Sigmoid colon (tissue), 7 donors: ENCODE measurements at places on chromosomes 3 and 15. TPM values are rescaled to one million over a fixed set of nuclear protein-coding genes. Genes with fewer than 3 reads are reported as not detected.

DNA sequence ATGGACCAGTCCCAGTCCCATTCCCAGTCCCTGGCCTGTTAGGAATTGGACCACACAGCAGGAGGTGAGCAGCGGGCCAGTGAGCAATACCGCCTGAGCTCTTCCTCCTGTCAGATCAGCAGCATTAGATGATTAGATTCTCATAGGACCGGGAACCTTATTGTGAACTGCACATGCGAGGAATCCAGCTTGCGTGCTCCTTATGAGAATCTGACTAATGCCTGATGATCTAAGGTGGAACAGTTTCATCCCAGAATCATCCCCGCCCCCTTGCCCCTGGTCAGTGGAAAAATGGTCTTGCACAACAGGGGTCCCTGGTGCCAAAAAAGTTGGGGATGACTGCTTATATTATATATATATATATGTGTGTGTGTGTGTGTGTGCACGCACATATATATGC, 63.1 kb downstream of the IFT57 start:
- no peak overlapping the region for H3K4me3 ChIP-seq
- H3K27me3 ChIP-seq = no peaks in the 10 kb centered on the region
- H3K27ac ChIP-seq = no peak overlapping the region
- no peaks in the 10 kb centered on the region for H3K36me3 ChIP-seq
- no peak for DNase-seq

ZNF502 gene
- 1.8 TPM for polyA plus RNA-seq

STARD9 gene
- 0.60 TPM for polyA plus RNA-seq

DNA sequence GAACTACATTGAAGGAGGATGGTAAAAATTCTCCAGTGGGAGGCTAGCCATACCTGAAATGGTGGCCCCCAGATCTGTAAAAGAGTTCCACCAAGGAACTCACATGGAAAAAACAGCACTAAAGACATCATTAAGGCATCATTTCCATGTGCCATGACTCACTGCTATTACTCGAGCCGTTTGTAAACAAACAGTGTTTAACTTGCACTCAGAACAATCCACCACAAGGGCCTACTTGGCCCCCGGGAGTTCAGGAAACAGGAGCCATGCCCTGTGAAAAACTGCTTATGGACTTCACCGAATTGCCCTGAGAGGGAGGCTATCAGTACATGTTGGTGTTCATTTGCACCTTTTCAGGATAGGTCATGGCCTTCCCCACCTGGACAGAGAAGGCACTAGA, 18.2 kb downstream of the CCR4 start:
- H3K36me3 ChIP-seq = no peaks in the 10 kb centered on the region
- H3K27me3 ChIP-seq = no peaks in the 10 kb centered on the region
- H3K27ac ChIP-seq = no peak overlapping the region
- H3K4me3 ChIP-seq = no peak overlapping the region
- peaks cover 8% of the 10 kb centered on the region for H3K4me1 ChIP-seq

DNA sequence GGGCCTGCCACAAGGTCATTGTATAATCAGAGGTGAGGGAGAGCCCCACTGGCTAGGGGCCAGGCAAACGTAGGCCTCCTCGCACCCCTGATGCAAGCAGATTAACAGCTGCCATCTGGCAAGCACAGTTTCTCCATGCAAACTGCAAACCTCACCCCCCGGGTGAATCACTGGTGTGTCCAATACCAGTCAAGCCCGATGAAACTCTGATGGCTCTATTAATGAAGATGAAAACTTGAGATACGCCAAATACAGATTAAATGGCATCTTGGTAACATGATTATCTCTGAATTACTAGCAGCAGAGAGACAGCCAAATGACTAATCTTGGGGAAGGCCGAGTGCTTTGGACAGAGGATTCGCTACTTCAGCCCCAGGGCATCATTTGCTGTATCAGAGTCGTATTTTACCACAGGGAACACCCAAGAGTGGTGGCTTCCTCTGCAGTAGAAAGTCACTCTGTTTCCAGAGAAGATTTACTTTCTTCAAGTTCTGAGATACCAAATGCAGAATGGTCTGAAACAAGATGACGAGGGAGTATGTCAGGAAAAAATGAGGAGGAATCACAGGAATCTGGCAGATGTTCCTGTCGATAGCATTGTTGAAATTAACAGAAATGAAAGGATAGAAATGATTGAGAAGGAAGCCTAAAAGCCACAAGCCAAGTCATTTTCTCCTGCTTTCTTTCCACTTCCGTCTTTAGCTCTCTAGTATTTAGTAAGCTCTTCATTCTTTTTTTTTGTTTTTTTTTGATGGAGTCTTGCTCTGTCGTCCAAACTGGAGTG, 96.2 kb upstream of the NR2F2 start:
- H3K36me3 ChIP-seq = no peaks in the 10 kb centered on the region
- H3K27me3 ChIP-seq = no peaks in the 10 kb centered on the region
- no peaks in the 10 kb centered on the region for H3K4me1 ChIP-seq
- no peak overlapping the region for H3K4me3 ChIP-seq
- H3K27ac ChIP-seq = no peak overlapping the region
- no peak for DNase-seq

GRCh38 chr3:37604336-37604833, 257.3 kb upstream of the CTDSPL start:
- peak overlapping the region; percentile 63 for H3K27ac ChIP-seq
- peaks cover 42% of the 10 kb centered on the region for H3K4me1 ChIP-seq
- DNase-seq = no peak

VWA5B2 gene
- 0.60 TPM for polyA plus RNA-seq

DNA sequence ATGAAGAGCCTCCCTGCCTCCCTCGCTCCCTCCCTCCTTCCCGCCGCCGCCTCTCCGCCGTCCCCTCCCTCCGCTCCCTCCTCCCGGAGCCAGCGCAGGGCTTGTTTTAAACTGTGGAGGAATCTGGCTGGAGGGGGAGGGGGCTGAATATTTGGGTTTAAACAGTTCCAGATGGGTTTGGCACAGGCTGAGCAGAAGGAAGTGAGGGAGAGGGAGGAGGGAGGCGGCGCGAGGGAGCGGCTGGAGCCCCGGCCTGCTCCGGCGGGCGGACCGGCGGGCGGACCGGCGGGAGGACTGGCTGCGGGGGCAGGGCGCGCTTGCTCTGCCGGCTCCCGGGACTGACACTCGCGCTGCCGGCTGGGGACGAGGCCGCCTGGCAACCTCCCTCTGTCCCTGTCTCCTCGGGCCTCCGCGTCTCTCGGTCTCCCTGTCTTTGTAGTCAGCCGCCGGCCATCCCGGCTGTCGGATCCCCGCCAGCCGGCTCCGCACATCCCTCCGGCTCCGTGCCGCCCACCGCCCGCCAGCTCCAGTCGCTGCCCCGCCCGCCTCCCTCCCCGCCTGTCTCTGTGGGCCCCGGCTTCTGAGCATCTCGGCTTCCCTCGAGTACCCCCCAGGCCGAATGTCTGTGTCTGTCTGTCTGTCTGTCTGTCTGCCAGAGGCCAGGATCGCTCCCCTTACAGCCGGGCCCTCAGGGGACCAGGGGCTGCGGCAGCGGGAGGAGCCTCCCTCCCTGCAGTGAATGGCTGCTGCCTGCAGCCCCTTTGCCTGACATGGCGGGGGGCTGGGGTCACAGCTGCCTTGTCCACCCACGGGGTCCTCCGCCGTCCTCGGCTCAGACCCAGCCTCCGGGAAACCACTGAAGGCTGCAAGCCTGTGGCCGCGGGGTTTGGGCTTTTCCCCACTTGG, 7.6 kb downstream of the EPHB3 start:
- no peaks in the 10 kb centered on the region for H3K27me3 ChIP-seq
- no peaks in the 10 kb centered on the region for H3K36me3 ChIP-seq
- peak overlapping the region; percentile 64 for H3K4me3 ChIP-seq
- peak overlapping the region; percentile 89 for H3K27ac ChIP-seq
- DNase-seq = peak; percentile 95
- no peaks in the 10 kb centered on the region for H3K4me1 ChIP-seq

GRCh38 chr3:32315441-32315840, 76.2 kb upstream of the CMTM7 start:
- H3K27ac ChIP-seq = no peak overlapping the region
- H3K4me3 ChIP-seq = no peak overlapping the region
- no peaks in the 10 kb centered on the region for H3K36me3 ChIP-seq
- no peaks in the 10 kb centered on the region for H3K4me1 ChIP-seq
- no peaks in the 10 kb centered on the region for H3K27me3 ChIP-seq

DNA sequence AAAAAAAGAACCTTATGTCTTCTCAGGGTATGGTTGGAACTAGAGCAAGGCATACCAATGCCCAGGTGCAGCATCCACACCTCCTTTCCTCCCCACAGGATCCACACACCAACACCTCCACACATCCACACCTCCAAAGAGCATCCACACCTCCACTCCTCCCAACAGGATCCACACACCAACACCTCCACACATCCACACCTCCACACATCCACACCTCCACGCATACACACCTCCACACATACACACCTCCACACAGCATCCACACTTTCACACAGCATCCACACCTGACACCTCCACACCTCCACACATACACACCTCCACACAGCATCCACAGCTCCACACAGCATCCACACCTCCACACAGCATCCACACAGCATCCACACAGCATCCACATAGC, 5.3 kb downstream of the MESP1 start:
- H3K27me3 ChIP-seq = no peaks in the 10 kb centered on the region
- no peaks in the 10 kb centered on the region for H3K36me3 ChIP-seq
- peaks cover 23% of the 10 kb centered on the region for H3K4me1 ChIP-seq

- no peaks in the 10 kb centered on the region for H3K4me1 ChIP-seq
- H3K27ac ChIP-seq = no peak overlapping the region
- DNase-seq = no peak
- no peak overlapping the region for H3K4me3 ChIP-seq
- H3K36me3 ChIP-seq = no peaks in the 10 kb centered on the region
- H3K27me3 ChIP-seq = no peaks in the 10 kb centered on the region
These were observed 77.2 kb downstream of the OSBPL10 start for GRCh38 chr3:31903686-31904431.

DNA sequence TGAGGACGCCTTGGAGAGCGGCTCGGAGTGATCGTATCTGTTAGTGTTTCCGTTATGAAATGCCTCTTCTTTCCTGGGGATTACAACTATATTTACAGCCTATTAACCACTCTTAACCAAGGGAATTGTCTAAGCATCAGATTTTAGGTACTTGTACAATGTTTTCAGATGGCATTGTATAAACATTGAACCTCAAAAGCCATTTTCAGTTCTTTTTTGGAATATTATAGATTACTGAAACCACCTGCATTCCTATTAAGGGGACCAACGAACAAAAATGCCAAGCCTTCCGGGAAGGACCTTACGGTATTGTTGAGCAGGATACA, 1.1 kb downstream of the NEO1 start:
- DNase-seq = no peak

IGSF11 gene
- not detected for polyA plus RNA-seq

DNA sequence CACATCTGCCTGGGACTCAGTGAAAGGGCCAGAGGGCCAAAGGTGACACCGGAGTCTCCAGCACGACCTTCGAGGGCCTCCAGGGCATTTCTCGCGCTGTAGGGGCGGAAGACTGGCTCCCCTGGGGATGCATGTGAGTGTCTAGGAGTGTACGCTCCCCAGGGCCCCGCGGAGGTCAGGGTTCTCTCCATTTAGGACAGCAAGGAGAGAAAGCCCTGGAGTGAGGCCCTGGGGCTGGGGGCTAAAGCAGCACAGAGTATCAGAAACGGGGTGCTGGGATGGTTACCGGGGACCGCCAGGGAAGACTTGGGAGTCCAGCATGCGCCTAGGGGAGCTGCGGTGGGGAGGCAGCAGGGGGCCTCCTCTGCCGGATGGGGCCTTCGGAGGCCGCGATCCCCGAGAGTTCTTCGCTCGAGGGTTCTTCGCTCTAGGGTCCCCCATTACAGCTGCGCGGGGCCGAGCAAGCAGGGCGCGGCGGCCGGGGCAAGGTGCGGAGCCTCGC, 595 bp upstream of the APBA2 start:
- H3K4me1 ChIP-seq = peaks cover 16% of the 10 kb centered on the region
- H3K36me3 ChIP-seq = no peaks in the 10 kb centered on the region
- H3K4me3 ChIP-seq = peak overlapping the region; percentile 37
- no peak overlapping the region for H3K27ac ChIP-seq
- no peak for DNase-seq

- H3K27ac ChIP-seq = no peak overlapping the region
- DNase-seq = no peak
- no peak overlapping the region for H3K4me3 ChIP-seq
These were observed 422.8 kb upstream of the NAALADL2 start for GRCh38 chr3:174436367-174436766.

DNA sequence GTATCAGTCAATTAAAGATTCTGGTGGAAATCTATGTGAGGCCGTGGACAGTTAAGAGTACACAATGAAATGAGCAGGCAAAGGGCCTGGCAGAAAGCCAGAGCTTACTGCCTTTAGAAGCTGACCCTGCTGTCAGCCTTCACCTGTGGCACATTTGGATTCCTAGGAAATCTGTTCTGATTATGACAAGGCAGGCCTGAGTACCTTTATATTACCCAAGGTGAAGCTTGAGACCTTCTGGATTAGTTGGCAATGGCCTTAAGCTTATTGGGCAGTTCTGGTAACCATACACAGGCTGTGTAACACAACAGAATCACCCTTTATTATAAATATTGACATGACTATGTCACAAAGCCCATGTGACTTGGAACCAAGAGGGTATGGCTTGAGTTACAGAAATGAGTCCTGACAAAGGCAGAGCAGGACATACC, 43.2 kb downstream of the NBEAL2 start:
- DNase-seq = peak; percentile 66
- peaks cover 29% of the 10 kb centered on the region for H3K4me1 ChIP-seq
- no peak overlapping the region for H3K4me3 ChIP-seq

AADAC gene
- not detected for polyA plus RNA-seq

GRCh38 chr3:99315896-99316295, 322.5 kb upstream of the COL8A1 start:
- no peaks in the 10 kb centered on the region for H3K36me3 ChIP-seq
- no peak overlapping the region for H3K27ac ChIP-seq
- H3K4me1 ChIP-seq = peaks cover 13% of the 10 kb centered on the region
- no peaks in the 10 kb centered on the region for H3K27me3 ChIP-seq

BCL2A1 gene
- polyA plus RNA-seq = 9.6 TPM

SEC62 gene
- 27.6 TPM for polyA plus RNA-seq

ACTL6A gene
- polyA plus RNA-seq = 35.4 TPM

- H3K4me1 ChIP-seq = no peaks in the 10 kb centered on the region
- no peaks in the 10 kb centered on the region for H3K36me3 ChIP-seq
- H3K4me3 ChIP-seq = no peak overlapping the region
- no peak overlapping the region for H3K27ac ChIP-seq
- no peak for DNase-seq
These were observed 27.3 kb upstream of the PRTG start for GRCh38 chr15:55770261-55770660.

GRCh38 chr15:93241696-93242585, 152.9 kb upstream of the RGMA start:
- no peaks in the 10 kb centered on the region for H3K4me1 ChIP-seq
- no peak for DNase-seq
- H3K27ac ChIP-seq = no peak overlapping the region

CDHR4 gene
- not detected for polyA plus RNA-seq

CLASP2 gene
- polyA plus RNA-seq = 12.5 TPM
